H54 (cell line): ENCODE measurements at places on chromosomes 12 and 14.

DNA sequence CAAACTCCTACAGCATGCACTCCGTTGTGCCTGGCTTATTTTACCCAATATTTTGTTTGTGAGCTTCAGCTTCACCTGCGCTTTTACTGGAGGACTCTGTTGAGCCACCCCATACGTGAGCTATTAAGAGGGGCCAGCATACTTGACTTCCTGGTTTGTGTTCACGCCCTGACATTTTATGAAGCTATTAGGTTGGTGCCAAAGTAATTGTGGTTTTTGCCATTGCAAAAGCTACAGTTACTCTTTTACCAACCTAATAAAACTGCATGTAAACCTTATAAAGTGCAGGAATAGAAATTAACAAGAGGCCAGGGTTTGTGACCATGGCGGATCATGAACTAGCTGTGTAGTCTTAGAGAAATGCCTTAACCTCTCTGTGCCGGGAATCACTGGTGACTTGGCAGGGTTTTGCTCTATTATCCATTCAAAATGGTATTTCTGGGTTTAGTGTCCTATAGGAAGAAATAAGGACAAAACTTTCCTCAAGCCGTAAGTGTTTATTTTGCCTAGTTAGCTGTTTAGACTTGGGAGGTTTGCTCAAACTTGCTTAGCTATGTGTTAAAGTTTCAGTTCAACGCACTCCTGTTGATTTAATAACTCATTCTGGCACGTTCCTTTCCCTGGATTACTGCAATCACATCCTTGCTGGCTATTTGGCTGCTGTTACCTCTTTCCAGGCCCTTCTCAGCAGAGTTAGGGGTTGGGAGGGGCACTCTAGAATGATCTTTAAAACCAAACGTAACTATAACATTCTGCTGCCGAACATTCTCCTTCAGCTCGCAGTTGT is 1027.6 kb downstream of the BCL11B start:
- no peak for DNase-seq

- no peak for DNase-seq
Measured at GRCh38 chr12:47725091-47725772, at the start of gene ENDOU. TSS of gene ENDOU (minus strand) at chr12:47725490. CDS start at chr12:47725413, 77 bp downstream.

DNA sequence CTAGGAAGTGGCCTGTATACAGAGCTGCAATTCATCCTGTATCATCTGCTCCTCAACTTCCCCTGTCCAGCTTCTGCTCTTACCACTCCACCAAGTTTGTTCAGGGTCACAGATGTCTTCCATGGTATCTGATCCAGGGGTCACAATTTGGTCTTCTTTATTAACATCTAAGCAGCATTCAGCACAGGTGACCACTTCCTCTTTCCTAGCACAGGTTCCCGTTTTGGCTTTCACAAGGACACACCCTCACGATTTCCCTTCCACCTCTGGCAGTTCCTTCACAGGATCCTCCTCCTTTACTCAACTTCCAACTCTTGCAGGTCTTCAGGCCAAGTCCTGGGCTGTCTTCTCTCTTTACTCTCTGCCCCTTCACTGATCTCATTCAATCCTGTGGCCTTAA is 93.6 kb downstream of the TTC7B start:
- no peak for DNase-seq

DNA sequence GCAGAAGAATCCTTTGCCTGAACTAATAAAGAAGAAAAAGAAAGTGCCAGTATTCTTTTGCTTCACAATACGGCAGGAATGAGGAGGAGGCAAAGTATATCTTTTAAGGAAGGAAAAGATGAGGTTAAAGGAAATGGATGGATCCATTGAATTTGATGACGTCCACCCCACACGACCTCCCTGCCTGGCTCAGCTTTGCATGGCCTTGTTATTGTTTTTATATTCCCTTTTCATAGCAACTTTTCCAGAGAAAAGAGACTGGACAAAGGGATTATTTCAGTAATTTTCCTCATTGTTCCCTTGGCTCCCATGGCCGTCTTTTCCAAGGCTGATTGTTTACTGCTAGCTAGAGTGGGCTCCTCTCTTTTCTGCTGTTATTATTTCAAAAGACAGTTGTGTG is 123.2 kb upstream of the SEL1L start:
- DNase-seq: no peak

DNA sequence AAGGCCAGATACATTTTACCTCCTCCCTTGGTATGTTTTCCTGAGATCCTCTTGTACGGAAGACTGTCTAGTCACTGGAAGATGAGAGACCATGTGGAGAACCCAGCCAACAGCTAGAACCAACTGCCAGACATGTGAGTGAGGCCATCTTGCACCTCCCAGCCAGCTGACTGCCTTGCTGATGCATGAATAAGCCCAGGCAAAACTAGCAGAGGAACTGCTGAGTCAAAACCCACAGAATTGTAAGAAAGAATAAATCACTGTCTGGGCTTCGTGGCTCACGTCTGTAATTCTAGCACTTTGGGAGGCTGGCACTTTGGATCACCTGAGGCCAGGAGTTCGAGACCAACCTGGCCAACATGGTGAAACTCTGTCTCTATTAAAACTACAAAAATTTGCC is 160.0 kb downstream of the TPH2 start:
- no peak for DNase-seq

DNA sequence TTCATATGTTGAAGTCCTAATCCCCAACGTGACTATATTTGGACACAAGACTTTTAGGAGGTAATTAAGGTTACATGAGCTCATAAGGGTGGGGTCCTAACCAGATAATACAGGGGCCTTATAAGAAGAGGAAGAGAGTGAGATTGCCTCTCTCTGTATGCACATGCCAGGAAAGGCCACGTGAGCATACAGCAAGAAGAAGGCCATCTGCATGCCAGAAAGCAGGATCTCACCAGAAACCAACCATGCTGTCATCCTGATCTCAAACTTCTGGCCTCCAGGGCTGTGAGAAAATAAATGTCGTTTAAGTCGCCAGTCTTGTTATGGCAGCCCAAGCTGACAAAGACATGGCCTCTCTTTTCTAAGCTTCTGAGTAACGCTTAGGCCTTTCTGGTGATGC is 69.0 kb upstream of the GPHB5 start:
- no peak for DNase-seq

DNA sequence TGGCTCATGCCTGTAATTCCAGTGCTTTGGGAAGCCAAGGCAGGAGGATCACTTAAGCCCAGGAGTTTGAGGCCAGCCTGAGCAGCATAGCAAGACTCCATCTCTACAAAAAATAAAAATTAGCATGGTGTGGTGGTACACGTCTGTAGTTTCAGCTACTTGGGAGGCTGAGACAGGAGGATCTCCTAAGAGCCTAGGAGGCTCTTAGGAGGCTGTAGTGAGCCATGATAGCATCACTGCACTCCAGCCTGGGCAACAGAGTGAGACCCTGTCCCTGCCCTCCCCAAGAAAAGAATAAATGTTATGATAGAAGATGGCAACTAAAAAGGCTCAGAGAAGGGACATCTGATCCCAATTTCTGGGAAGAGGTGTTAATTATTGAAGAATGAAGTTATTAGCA is 3.2 kb upstream of the MANSC1 start:
- DNase-seq: no peak

- no peak for DNase-seq
Measured at GRCh38 chr14:21168055-21168454, 12.2 kb upstream of the OR5AU1 start.
